ENCODE measurements at places on chromosomes 6 and 20.

DNA sequence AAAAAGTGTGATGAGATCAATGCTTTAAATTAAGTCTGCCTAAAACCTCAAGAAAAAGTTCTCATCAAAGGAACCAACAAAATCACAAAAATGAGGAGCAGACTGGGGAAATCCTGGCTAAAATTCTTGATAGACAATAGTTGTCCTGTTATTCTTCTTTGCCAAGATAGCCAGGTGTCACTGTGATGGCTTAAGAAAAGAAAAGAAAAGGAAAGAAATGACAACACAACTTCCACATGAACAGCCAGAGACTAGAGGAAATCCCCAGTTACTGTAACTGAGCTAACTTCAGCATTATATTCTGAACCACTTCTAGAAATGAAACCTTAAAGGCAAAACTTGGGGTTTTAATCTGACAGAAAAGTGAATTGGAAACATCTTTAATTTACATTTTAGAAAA lies 129.6 kb downstream of the CD24 start:
- DNase-seq = no peak

DNA sequence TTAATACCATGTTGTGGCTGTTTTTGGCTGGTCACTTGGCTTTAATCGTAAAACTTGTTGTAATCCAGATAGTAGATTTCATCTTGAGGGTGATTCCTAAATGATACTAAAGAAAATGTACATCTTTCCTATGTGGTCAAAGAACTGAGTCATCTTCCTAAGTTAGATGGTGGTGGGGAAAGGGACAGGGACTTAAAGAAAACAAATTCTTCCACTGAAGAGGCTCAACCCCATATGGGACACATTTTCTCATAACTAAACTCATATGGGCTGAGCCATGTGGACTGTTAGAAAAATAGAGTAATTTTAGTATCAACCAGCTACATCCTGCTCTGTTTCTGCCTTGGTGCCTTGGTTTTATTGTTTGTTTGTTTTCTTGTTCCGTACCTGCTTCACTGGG lies 155.8 kb downstream of the TSHZ2 start:
- no peak for DNase-seq

GRCh38 chr20:62550087-62550632 lies 74.4 kb upstream of the GATA5 start:
- DNase-seq = no peak

DNA sequence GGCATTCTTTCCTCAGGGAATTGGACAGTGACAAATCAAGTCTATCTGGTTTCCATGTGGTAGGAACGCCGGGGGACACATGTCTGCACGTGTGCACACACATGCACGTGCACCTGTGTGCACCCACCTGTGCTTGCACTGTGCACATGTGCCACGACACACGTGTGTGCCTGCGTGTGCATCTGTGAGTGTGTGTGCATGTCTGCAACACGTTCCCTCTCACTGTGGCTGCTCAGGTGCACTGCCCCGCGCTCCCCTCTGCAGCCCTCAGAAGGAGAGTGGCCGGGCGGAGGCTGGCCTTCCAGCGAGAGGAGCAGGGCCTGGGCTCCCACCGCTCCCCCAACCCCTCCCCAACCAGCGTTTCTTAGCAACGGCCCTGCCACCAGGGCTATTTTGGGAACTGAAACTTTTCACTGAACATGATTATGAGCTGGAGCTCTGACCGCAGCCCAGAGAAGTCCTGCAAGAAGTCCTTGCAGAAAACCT lies 147.8 kb downstream of the PHACTR3 start:
- no peak for DNase-seq

DNA sequence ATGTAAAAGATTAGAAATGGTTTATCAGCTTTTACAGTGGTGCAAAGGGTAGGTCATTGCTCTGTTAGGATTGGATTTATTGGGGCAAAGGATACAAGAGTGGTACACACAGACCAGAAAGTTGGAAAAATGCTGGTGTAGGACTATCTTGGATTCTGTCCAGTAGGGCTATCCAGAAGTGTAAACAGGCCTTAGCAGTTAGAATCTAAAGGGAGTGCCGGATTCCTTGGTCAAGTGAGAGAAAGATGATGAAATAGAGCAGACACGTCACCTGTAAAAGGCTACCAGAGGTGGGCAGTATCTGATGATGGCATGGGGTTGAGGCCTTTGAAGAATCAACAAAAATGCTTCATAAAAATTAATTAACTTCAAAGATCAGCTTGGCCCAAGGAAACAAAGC lies 975.9 kb downstream of the KIF16B start:
- no peak for DNase-seq

DNA sequence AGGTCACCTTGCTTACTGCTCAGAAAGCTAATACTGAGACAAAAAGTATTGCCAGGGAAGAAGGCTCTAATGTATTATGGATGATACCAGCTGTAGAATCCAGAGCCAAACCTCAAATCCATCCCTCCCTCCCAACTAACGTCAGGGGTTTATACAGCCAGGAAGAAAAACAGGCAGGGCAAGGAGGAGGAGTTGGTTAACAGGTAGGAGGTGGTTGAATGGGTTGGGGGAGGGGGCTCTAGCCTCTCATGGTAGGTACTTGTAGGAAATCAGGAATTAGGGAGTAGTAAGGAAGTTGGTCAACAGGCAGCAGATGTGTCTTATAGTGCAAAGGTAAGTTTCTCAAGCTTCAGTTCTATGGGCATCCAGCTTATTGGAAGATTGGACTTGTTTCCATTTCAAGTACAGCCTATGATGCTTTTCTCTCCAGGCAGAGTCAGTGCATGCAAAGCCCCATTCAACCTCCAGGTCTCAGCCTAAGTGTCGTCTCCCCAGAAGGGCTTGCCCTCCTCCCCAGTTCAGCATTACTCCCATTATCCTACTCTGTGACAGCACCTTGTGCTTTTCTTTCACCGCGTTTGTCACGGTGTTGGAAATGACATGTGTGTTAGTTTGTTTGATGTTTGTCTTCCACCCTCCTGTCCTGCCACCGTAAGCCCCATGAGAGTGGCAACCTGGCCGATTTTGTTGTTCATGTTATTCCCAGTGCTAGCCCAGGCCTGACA lies 38.1 kb downstream of the PNLDC1 start:
- DNase-seq = no peak

DNA sequence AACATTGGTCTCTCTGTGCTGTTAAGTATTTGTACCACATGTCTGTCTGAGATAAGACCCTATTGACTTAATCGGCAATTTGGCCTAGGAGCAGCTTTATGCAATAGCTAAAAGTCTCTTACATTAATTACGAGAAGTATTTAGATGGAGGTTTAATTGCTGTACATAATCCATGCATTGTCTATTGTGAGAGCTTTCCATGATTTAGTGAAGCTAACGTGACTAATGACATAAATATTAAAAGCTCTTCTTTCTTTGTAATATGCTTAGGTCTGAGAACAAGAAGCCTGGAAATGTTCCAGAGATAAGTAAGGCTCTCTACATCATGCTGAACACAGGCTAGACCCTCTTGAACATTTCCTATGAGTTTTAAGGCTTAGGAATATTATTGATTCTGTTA lies 32.7 kb upstream of the FAM83B start:
- no peak for DNase-seq

GRCh38 chr6:167831281-167831828 lies 4.6 kb downstream of the AFDN start:
- DNase-seq = no peak

GRCh38 chr20:13221673-13222318 lies 722 bp downstream of the ISM1 start:
- peak; percentile 61 for DNase-seq

- DNase-seq = no peak
Measured at GRCh38 chr20:40294175-40294574, 394.9 kb downstream of the MAFB start.

- DNase-seq = no peak
Measured at GRCh38 chr6:22020299-22021003, 276.4 kb downstream of the PRL start.

DNA sequence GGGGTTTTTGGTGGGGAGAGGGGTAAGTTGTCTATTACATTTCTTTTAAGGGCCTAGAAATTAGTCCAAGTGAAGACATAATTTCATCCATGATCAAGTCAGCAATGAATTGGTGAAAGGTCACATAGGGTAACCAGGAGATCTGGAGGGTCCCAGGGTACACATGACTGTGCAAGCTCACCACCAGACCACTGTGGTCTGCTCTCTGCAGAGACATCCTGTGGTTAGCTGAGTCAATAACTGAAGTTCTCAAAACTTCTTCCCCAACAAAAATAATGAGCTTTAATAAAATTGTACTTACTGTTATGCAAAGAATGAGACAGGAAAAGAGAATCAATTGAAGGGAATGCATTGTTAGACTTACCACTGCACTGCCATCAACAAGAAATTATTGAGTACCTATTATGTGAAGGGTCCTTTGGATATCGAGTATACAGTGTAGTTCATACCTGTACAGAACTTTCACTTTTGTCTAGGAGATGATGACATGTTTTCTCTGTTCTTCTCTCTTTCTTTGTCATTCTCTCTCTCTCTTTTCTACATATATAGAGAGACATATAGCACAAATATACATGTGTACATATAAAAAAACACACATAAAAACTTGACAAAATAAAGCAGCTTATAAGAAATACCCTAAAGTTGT lies 209.8 kb downstream of the GJA1 start:
- no peak for DNase-seq

DNA sequence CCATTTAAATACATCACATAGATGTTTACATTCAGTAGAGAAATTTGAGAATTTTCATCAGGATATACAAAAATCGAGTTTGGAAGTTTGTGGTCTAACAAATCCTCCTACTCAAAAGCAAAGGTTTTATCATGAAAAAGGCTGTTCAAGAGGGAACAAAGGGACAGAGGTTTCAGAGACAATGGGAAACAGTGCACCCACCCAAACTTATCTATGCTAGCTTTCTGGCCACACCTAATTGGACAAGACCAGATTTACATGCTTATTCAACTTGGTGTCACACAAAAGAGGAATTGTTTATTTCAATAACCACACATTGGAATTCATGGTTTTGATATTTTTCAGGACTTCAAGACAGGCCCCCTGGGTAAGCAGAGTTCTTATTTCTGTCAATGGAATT lies 28.4 kb upstream of the RSPO3 start:
- no peak for DNase-seq

DNA sequence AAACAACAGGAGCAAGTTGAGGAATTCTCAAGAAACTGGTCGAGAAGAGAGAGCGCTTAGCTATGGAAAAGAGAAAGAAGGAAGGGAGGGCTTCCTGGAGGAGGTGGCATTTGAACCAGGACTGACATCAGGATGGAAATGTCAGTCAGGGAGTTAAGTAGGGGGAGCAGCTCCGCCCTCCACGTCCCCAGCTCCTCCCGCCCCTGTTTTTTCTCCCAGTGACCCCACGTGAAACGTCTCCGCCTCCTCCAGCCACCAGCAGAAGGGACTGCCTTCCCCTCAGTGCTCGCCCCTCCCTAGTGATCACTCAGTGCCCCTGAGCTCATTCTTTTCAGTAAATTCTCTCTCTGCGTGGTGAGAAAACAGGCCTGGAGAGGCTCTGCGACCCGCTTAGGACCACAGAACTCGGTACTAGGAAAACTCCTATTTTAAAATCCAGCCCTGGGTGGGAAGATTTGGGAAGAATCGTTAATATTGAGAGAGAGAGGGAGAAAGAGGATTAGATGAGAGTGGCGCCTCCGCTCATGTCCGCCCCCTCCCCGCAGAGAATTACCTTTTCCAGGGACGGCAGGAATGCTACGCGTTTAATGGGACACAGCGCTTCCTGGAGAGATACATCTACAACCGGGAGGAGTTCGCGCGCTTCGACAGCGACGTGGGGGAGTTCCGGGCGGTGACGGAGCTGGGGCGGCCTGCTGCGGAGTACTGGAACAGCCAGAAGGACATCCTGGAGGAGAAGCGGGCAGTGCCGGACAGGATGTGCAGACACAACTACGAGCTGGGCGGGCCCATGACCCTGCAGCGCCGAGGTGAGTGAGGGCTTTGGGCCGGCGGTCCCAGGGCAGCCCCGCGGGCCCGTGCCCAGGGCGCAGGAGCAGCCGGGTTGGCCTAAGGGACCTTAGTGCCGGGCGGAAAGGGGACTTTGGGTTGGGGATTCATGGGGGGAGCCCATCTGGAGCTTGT lies 4.6 kb downstream of the HLA-DPB1 start:
- no peak for DNase-seq

DNA sequence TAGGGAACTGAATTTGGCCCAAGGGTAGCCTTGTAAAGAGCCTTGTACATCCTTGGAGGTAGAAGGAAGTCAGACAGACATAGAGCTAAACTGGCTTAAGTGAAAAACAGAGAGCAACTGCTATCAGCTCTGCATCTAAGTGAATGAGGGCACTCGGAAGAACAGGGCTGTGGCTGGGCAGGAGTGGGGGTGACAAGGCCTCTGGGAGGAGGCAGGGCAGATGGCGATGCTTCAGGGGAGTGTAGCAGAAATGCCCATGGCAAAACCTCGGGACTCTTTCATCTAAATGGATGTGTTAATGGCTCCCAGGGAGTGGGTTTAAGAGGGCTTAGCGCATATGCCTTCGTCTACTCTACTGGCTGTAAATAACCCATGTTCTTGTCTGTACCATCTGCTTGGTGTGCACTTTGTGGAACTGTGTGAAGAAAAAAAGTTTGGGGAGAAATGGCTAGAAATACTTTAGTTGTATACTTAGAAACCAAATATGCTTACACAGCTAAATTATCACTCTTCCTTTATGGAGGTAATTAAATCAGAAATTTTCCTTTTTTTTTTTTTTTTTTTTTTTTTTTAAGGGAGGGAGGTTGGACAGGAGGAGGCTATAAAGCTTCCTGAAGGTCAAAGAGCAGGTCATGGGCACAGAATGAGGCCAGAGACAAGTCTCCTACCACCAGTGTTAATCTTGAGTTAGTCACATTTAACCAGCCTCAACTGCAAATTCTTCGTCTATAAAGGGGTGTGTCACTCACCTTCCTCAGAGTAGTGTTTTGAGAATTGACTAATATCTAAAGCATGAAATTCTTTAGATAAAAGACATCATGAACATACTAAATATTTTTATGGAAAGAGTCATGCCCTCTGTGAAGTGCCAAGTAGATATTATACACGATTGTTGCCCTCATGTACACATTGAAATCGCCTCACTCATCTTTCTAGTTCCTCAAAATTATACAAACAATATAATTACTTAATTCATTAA lies 60.9 kb downstream of the FYN start:
- DNase-seq = no peak

- no peak for DNase-seq
Measured at GRCh38 chr20:53751620-53752318, 158.1 kb upstream of the ZNF217 start.

Data from activated CD4-positive, alpha-beta T cell treated with anti-CD3 and anti-CD28 coated beads for 1 hour (primary cell).